ENCODE measurements at places on chromosomes 7 and 10.
A peak's percentile ranks its signal among the peaks of the same experiment; 100 is the strongest.

DNA sequence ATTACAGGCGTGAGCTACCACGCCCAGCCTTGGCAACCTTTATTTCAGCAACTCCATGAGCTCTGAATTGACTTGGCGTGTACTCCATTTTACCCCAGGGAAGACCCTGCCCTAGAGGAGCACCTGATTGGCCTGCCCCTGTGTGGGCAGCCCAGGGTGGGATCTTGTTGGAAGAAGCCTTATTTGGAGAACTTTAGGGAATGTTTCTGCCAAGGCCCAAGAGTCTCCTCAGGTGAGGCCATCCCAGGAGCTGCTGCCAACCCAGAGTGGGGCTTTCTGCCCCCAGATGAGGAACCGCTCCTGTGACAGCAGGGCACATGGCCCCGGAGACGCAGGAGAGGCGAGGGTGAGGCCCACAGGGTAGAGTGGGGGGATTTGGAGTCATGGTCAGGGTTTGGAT is 42.0 kb downstream of the VWA2 start:
- DNase-seq = peak; percentile 72

- no peak for DNase-seq
These were observed 47.7 kb downstream of the TBXAS1 start for GRCh38 chr7:139876622-139877283.

- DNase-seq = no peak
These were observed 354.6 kb downstream of the PHF14 start for GRCh38 chr7:11328309-11328708.

DNA sequence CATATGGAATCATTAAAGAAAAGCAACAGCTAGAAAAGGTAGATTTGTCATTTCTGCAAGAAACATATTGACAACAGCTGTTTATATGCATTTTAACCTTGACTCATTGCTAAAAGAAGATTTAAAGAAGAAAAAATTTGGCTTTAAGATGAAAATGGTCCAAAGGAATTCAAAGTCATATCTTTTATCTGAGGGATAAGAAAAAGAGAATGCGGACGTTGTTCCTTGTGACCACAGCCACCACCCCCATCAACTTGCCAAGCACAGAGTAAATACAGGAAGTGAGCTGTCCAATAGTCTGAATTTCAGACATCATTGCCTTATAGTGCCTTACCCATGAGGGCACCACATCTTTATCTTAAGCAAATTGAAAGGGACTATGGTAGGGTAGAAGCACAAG is 7.3 kb upstream of the CRPPA start:
- DNase-seq = no peak
